ENCODE measurements at places on chromosomes 1 and 21.

DNA sequence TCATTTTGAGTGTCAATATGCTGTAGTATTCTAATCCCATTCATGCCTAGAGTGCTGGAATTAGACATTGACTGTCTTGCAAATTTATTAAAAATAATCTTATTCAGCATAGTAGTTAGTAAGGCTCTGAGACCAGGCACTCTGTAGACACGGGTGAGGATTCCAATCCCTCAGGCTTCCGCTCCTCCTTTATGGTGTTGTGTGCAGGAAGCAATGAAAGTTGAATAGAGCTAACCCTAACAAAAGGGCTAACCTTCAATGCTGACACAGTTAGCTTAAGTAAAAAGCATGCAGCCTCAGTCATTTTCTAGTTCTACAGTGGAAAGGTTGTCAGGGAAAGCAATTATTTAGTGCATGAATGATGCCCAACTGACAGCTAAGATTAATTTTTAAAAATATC is 199.6 kb upstream of the SGIP1 start:
- DNase-seq, result no peak

DNA sequence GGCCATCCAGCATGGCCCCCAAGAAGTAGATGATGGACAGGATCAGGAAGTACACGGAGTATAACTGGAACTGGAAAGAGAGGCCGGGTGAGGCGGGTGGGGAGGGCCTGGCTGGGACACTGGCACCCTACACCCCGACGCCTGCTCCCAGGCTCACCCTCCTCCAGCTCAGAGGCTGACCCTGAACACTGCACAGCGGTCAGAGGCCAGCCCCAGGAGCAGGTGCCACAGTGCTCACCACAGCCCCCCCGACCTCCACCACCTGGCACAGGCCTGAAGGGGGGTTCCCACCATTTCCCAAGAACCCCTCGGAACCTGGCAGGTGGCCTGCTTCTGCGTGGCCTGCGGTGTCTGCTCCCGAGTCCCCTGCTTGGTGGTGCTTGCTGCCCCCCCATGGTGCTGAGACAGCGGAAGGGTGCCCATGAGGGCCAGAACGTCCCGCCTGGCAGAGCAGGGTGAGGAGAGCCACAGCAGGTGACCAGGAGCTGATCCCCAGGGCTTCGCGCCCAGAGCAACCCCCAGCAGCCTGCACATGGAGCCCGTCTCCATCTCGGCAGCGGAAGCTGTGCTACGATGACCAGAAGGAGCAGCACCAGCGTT is 26.1 kb downstream of the SLC19A1 start:
- DNase-seq, result no peak

GRCh38 chr1:39973503-39974135 is 18.7 kb downstream of the MFSD2A start:
- peak; percentile 77 for DNase-seq

DNA sequence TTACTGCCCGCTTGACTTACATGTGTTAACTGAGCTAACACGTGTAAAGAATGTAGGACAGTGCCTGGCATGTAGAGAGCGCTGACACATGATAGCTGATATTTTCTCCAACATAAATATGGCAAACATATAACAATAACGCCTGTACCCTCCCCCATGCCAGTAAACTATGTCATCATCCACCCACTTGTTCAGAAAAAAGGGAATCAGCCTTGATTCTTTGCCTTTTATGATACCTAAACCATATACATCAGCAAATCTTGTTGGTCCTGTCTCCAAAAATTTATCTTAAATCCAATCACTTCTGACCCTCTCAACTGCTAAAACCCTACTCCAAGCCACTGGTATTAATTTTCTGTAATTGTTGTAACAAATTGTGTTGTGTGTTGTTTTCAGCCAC is 1.1 kb upstream of the ZNF692 start:
- DNase-seq, result no peak

DNA sequence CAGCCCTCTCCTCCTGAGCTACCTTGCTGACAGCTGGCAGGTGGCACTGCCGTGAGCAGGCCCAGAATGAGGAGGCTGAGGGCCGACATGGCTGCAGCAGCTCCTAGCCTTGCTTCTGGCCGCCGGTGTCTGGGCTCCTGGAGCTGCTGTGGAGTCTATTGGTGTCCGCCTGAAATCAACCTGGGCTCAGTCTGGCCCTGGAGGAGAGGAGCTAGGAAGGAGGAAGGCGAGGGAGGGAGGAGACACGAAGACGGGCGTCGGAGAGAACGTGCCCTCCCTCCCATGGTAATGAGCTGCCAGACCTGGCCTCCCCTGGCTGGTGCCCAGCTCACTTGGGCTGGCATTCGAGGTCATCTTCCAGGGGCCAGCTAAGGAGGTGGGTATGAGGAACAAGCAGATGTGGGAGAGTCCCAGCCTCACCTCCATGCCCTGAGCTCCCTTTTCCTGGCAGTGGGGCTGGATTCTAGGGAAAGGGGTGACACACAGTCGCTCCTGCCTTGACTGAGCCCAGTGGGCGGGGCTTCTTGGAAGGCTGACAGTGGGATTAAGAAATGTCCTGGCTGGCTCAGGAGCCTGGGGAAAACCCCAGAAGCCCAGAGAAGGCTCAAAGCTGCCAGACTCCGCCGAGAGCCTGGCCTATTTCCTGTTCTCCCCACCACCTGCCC is at the start of gene PDZK1IP1:
Gene PDZK1IP1, minus strand, starts transcription at position 193 of the 665 bp plus-strand sequence. Its CDS starts 104 bp downstream, at position 89.
- no peak for DNase-seq

DNA sequence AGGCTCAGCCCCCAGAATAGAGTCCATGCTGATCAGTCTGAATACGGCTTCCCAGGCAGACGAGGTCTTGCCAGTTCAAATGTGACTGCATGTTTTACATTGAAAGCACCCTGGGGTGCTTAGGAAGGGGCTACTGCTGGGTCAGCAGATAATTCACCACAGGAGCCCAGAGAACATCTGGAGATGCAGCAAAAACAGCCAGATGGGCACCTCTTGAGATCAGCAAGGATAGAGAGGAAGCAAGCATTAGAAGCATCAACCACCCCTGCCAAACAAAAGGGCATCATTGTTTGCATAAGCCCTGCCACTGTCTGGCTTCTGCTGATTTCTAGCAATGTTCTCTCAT is 403.1 kb downstream of the RRAGC start:
- no peak for DNase-seq

DNA sequence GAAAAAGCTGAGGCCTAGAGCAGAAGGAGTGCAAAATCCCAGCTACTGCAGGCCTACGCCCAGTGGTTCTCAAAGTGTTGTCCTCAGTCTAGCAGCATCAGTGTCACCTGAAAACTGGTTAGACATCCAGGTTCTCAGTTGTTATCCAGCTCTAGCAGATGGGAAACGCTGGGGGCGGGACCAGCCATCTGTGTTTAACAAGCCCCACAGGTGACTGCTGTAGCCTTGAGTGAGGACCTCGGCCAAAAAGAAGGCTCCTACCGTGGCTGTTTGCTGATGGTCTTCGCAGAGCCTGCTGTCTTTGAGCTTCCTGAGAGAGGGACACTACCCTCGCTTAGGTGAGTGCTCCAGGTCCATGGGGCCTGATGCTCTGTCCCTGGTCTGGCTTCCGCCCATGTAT is 69.7 kb downstream of the LRRN2 start:
- DNase-seq, result no peak

- peak; percentile 79 for DNase-seq
Observed at GRCh38 chr1:2528966-2529783, 888 bp downstream of the HES5 start.

DNA sequence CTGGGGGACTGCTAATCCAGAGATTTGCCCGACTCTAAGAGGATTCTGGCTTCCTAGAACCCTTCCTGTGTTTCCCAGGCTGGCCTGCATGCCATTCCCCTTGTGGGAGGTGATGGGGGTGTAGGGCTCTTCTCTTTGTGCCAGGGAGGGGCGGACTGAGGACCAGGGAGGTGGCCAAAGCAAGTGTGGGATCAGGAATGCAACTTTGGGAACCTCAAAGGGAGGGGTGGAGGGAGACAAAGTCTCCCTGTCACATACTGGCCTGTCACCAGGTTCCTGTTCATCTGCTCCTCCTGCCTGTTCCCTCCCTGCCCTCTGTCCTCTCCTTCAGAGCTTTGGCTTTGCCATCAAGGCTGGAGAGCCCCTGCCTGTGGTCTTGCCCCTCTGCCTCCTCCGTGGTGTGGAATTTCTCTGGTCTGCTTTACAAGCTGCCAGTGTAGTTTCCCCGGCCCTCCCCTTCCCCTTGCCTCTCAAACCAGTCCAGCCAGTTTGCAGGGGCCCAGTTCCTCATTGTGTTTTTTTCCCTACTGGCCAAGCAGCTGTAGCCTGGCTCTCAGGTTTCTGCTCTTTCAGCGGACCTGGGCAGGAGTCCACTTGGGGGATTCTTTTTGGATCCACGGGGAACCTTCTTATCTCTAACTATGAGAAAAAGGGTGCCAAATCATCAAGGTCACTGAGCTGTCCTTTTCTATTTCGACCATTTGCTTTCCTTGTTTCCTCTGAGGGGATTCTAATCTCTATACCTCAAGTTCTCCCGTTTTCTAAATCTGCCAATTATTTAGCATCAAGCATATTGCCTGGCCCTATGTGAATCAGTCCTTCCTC is 1.8 kb downstream of the CGN start:
- DNase-seq, result no peak

DNA sequence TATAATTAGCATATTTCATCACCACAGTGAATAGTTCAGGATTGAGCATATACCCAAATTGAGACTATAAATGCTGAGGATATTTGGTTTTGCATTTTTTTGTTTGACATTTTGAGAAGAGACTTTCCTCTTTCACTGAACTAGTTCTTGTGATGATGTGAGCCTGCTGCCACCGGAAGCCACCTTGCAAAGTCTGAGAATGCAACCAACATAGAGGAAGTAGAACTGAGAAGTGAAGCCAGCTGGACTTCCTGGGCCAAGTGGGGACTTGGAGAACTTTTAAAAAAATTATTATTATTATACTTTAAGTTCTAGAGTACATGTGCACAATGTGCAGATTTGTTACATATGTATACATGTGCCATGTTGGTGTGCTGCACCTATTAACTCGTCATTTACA is 102.3 kb downstream of the RPE65 start:
- DNase-seq, result peak; percentile 19

DNA sequence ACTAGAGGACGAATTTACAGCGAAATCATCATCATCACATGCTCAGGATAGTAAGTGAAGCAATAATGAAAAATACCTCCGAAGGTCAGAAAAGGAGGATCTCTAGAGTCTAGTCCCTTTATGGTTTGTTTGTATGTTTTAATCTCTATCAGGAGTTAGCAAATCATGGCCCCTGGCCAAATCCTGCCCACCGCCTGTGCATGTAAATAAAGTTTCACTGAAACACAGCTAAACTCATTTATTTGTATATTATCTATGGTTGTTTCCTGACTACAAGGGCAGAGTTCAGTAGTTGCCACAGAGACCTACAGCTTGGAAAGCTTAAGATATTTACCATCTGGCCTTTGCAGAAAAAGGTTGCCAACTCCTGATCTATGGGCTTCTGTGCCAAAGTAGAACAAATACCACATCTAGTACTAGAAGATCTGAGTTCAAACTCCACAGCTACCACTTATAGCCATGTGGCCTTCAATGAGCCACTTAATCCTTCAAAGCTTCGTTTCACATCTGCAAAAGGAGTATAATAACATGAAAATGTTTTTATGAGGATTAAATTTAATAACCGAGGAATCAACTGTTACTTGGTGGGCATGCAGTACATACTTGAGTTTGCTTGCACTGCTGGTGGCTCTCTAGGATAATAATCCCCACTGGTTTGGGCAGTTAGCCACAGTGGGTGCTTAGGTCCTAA is 94.0 kb upstream of the KIF26B start:
- no peak for DNase-seq

DNA sequence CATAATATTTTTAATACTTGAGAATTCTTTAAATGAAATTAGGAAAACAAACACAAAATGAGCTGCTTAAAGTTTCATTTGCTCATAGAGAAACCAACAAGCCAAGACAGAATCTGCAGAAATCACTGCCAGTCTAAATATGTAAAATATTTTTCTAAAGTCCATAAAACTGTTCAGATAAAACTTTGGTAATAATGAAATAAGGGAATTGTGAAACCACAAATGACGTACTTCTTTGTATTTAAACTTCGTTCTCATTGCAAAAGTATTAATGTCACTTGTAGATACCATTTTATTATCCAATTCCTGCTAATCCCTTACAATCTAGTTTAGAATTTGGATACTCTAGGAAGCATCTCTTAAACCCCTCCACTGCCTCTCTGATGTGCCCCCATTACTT is 234.5 kb upstream of the NEGR1 start:
- no peak for DNase-seq

- DNase-seq, result peak; percentile 25
Observed at GRCh38 chr1:62484824-62485468, 48.1 kb downstream of the USP1 start.

DNA sequence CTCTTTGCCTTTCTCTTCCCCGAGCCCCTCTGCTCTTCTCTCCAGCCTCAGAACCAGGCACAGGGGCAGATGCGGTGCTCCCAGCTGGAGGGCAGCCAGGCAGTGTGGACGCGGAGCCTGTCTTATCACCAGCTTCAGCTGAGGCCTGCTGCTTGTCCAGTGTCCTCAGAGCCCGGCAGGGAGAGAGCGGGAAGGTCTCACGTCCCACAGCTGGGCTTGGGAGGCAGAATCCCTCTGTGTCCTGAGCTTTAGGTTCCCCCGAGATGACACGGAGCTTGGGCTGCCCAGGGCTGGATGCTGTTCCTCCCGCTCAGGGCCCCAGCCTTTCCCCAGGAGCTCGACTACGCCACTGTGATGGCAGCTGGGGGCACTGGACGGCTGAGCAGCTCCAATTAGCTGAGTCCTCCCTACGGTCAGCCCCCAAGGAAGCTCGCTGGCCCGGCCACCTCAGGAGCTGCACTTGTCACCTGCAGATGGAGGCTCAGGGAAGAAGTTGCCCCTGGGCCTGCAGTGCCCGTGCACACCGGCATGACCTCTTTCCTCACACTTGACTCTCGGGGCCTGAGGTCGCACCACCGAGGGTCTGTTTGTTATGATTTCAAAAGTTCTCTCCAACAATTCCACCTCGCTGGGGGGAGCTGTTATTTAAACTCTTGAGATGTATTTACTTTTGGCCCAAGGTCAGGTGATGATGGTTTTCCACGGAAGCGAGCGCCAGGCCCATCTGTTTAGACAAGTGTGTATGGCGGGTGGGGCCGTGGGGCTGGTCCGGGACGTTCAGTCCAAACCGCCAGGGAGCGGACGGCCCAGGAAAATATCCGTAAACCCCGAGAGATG is 127.3 kb downstream of the SIK1 start:
- no peak for DNase-seq

DNA sequence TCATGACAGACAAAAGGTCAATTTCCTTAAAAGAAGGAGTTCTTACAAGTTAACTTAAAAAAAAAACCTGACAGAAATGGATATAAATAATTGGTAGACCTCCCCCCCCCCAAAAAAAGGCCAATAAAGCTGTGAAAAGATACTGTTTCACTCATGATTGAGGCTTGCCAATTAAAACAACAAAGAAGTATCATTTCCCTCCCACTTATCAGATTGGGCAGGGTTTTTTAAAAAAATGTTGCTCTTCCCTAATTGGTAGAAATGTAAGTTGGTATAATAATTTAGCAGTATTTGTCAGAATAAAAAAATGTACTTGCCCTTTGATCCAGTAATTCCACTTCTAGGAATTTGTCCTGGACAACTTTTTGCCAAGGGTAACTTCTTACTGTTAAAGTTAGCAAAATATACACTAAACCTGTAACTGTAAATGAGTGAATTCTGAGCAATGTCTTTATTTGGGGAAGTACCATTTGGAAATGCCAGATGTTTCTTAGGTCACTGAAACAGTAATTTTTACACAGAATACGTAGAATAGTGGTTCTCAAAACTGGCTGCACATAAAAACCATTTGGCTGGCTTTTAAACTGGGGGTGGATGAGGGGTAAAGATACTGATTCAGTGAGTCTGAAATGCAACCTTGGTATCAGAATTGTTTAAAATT is 17.5 kb downstream of the RNF2 start:
- DNase-seq, result no peak
